ENCODE measurements at places on chromosomes 2 and 18.

DNA sequence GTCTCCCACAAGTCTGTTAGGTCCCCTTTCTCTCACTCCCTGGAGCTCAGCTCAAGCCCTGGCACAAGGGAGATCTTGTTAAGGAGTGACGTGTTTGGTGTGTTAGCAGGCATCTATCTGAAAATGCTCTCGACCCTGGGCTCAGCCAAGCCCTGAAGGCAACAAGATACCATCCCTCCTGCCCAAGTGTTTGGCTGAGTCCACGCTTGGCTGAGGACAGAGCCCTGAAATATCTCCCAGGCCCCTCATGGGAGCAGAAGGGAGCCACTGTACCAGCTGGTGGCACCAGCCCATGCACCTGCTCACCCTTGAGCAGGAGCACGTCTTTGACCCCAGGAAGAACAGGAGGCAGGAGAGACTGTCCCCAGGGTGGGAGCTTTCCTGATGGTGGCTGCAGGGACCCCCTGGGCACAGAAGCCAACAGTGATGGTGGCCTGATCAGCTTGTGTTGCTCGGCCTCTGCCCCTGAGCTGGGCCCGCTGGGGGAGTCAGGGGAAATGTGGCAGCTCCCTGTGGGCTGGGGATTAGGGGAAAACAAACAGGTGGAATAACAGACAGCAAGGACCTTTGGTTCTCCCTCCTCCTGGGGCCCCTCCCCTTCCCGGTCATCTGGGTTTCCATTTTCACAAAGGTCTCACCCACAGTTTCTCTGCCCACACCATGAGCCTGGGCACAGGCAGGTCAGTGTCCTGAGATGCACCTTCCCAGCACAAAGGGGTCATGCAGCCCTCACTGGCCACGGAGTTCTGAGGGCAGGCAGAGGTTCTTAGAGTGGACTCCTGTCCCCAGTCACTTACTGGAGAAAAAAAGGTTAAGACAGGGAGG lies 91.6 kb downstream of the RHOB start:
- DNase-seq: no peak

DNA sequence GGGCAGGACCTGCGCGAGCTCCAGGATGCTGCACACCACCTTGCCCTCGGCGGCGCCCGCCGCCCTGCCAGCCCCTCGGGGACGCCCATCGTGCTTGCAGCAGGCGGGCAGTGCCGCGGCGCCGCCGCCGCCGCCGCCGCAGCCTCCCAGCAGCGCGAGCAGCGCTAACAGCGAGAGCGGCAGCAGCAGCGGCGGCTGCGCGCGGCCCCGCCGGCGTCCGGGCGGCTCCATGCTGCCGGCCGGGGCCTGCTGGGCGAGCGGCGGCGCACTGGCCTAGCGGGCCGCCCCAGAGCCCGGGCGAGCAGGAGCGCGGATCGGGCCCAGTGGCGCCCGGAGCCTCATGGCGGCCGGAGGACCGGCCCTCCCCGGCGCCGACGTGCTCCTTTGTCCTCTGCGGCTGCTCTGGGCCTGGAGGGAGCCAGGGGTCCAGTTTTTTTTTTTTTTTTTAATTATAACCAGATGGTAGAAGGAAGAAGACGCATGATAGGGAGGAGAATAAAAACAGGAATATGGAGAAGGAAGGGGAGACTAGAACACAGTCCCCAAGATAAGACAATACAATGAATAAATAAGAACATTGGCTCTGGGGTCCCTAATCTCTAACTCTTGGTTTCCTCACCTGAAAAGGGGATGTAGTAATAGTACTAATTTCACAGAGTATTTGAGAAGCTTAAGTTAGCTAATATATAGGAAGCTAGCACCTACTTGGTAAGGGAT lies 17.1 kb upstream of the ANKRD62 start:
- no peak for DNase-seq

DNA sequence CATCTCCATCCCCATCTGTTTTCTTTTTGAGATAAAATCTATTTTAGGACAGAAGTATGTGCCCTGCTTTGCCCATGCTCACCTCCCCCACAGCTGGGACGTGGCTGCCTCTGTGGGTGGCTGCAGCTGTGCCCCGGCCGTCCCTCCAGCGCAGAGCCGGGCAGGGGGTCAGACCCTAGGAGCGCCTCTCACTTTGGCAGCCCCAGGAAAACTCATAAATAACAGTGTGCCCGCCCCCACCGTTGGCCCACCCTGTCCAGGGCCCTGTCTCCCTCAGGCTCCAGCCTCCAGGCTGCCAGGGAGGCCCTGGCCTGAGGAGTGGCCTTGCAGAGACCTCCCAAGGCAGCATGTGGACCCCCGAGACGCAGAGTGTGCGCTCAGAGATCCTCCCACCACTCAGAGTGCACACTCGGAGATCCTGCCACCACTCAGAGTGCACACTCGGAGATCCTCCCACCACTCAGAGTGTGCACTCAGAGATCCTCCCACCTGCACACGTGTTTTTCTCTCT lies 178.1 kb downstream of the TWIST2 start:
- DNase-seq: no peak

- no peak for DNase-seq
Observed at GRCh38 chr2:127185093-127185492, 35.0 kb downstream of the CYP27C1 start.
